ENCODE measurements at places on chromosomes 5 and 9.

- DNase-seq, result no peak
These were observed 71.2 kb downstream of the CFAP77 start for GRCh38 chr9:132481053-132481849.

DNA sequence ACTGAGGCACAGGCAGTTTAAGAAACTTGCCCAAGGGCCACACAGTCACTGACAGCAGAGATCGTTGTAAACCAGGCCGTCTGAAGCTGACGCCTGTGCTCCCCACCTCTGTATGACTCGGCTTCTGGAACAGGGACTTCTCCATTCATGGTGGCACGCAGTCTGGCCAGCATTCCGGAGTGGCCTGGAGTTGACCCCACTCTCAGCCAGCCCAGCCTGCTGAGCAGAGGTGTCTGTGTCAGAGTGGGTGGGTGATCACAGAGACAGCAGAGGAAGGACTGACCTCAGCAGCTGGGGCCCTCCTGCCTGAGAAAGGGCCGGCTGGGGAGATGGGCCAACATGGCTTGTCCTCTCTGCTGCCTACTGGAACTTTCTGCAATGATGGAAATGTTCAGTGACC, 12.6 kb downstream of the LRSAM1 start:
- no peak for DNase-seq

DNA sequence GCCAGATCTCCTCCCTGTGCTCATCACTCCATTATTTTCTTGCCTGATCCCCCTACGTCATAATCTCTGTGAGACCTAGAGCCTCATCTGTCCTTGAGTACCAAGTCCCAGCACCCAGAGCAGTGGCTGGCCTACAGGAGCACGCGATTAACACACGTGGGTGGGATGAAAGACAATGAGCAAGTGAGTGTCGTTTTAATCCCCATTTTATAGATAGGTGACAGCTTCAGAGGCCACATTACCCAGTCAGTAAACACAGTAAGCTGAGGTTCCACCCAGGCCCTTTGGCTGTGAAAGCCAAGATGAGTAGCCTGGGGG, 17.3 kb downstream of the TRUB2 start:
- peak; percentile 22 for DNase-seq

DNA sequence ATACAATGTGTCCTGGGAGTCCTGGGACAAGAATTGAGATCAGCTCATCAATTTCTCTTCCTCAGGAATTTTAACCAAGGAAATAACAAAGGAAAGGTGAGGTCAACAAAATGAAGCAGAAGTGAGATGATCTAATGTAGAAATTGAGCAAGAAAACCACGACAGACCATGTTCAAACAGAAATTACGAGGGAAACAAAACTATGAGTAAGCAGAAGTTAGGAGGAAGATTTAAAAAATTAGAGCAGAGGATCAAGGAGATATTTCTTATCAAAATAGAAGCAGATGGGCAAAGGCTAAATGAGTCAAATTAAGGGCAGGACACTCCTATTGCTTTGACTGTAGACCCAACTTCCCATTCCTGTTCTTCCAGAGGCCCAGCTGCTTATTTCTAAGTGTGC, 97.4 kb downstream of the HINT1 start:
- DNase-seq, result no peak

DNA sequence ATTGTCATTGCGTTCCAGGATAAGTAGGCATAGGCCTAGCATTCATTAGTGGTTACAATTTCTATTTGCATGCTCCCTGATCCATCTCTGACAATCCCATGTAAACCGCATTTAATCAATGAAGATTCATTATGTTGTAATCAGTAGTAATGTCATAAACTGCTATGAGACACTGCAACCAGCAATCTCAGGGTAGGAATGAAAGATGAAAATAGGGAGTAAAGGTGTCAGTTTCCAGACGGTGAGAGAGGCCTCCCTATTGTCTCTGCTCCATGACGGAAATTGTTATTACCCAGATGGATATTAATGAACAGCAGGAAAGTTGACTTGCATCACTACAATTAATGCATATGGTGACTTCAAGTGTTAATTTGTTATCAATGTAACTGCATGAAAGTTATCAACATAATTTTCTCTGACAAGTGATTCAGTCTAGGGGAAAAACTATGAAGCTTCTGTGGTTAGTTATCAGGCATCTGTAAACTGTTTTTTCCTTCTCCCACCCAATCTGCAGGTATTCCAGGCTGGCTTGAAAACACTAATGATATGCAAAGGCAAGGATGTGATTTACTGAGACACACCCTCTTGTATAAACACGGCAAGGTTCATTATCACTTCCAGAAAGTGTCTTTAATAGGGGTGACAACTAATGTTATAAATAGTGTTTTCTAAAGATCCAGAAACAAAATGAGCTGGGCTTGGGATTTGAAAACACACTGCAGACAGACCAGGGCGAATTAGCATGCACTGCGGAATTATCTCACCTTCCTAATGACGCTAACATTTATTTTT, 73.5 kb downstream of the ZNF622 start:
- DNase-seq, result no peak

DNA sequence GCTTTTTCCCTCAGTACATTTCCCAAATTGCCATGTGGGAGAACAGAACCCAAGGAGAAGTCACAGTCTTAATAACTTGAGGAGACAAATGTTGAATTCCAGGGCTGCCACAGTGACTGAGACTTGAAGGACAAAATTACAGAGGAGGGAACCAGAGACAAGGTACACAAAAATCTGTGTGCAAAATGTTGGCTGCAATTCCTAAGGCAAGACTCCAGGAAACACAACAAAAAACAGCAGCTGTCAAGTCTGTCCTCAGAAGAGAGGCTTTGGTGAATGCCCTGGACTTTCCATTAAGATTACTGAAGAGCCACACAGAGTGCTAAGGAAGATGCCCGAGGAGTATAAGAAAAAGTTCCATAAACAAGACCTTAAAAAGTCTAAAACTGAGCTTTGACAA, 21.1 kb downstream of the AP3B1 start:
- no peak for DNase-seq

- DNase-seq, result no peak
These were observed 1.9 kb downstream of the SEMA4D start for GRCh38 chr9:89495824-89496560.

- DNase-seq, result peak; percentile 94
These were observed 182.4 kb downstream of the CCDC171 start for GRCh38 chr9:15735083-15735857.

- peak; percentile 92 for DNase-seq
These were observed 75.2 kb downstream of the FCHO2 start for GRCh38 chr5:73030995-73031394.

DNA sequence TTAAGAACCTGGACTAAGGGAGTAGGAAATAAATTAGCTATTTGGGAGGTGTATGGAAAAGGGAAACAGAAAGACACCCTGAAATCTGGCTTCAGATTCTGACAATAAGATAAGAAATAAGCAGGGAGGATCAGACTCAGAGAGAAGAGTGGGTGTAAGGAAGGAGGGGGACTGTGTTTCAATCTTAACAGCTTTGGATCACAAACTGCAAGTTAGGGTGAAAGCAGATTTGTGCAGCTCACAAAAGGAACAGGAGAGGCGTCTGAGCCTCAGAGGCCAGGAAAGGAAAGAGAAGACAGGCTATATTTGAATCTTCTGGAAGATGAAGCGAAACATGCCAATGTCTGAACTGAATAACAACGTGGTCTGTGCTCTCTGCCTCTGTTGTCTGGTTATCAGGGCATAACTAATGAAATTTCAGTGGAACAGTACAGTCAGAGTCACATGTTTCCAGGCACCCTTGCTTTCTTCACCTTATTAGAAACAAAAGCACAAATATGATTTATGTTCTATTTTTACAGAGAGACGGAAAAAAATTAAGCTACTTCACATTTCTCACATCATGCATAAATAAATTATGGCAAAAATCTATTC, 26.6 kb downstream of the SGTB start:
- DNase-seq, result no peak

- DNase-seq, result peak; percentile 12
These were observed 511.0 kb downstream of the PRELID2 start for GRCh38 chr5:145324101-145324500.

DNA sequence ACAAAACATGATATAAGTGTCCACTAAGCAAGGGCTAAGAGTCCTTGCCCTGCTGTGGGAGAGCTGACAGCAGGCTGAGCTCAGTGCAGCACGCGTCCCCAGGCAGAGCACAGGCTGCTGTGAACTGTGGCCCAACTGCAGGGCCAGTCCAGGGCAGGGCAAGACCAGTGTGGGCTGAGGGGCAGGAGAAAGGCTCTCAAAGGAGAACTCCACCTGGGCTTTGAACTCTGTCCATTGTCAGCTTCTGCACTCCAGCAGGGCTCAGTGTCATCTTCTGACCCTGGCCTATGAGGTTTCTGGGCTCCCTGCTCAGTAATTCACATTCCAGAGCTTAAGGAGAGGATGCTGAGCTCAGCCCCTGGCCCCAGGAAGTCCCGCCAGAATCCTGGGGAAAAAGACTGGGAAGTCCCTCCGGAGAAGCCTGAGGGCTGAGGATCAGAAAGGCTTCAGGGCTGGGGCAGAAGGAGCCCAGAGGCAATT, 37.4 kb downstream of the LHFPL2 start:
- DNase-seq, result peak; percentile 75

DNA sequence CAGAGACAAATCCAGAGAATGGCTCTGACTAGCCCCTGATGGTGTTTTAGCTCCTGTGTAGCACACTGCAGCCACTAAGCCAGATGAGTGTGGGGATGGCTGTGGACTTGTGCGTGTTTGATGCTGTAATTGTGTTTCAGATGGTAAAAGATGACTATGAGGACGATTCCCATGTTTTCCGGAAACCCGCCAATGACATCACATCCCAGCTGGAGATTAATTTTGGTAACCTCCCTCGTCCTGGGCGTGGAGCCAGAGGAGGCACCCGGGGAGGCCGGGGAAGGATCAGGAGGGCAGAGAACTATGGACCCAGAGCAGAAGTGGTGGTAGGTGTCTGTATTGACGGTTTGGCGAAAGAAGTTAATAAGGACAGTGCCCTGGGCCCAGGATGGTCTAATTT, 38.0 kb downstream of the HABP4 start:
- DNase-seq, result peak; percentile 19

DNA sequence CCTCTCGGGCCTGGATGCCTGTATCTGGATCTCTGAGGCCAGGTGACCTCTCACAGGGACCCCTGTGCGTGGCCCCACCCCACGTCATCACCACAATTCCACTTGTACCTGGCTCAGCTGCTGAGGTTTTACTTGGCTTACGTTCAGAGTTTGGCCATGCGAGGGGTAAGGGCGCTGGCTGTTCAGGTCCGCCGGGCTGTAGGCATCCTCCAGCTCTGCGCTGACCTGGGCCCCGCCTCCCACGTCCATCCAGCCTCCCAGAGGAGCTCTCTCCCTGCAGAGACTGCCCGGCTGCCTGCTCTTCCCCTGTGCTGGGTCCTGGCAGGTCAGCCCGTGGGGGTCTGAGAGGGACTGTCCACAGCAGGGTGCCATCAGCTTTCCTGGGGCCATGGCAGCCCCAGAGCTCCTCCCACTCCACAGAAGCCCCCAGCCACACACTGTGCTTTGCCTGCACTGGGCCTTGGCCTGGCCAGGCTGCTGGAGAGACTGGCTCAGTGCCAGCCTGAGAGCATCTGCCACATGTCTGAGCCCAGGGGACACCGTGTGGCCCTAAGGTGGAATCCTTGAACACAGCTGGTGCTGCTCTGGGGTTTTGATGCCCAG, 43.6 kb downstream of the SLC6A3 start:
- no peak for DNase-seq

- no peak for DNase-seq
These were observed 28.5 kb downstream of the HRH2 start for GRCh38 chr5:175686396-175686795.

GRCh38 chr9:137128862-137129455, 10.0 kb upstream of the GRIN1 start:
- peak; percentile 22 for DNase-seq

GRCh38 chr9:114057161-114057885, 20.8 kb downstream of the AMBP start:
- DNase-seq, result no peak

Data from fibroblast of skin of back (primary cell).